ENCODE measurements at places on chromosomes 16 and 17. TPM values are rescaled to one million over a fixed set of nuclear protein-coding genes. Genes with fewer than 3 reads are reported as not detected.
A peak's percentile ranks its signal among the peaks of the same experiment; 100 is the strongest.

The UTS2R gene
- not detected for total RNA-seq

The TPPP3 gene
- total RNA-seq, result 3.1 TPM

The C16orf74 gene
- total RNA-seq, result 44.3 TPM

DNA sequence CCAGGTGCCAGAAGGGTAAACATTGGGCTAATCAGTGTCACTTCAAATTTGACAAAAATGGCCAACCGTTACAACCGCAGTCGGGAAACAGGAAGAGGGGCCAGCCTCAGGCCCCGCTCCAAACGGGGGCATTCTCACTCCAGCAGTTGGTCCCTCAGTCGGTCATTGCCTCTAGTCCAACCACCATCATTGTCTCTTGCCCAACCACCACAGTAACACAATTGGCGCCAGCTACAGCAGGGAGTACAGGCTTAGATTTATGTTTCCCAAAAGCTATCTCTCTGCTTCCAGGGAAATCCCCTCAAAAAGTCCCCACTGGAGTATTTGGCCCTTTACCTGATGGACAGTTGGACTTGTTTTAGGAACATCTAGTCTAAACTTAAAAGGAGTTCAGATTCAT is 20.3 kb downstream of the ALOX15B start:
- no peaks in the 10 kb centered on the region for H3K36me3 ChIP-seq
- H3K4me1 ChIP-seq, result peaks cover 28% of the 10 kb centered on the region
- no peak for DNase-seq

- peak within 1 kb of the TSS; percentile 99 for H3K4me3 ChIP-seq
- peaks cover 10% of the 10 kb centered on the region for H3K4me1 ChIP-seq
- H3K36me3 ChIP-seq, result peaks cover 18% of the 10 kb centered on the region
Measured at GRCh38 chr17:7687072-7687907, at the start of gene TP53. TSS of gene TP53 (minus strand) at chr17:7687490. CDS start at chr17:7676594, 10,896 bp downstream.

The IRX3 gene
- total RNA-seq, result 16.0 TPM

The KRTAP9-4 gene
- not detected for total RNA-seq

DNA sequence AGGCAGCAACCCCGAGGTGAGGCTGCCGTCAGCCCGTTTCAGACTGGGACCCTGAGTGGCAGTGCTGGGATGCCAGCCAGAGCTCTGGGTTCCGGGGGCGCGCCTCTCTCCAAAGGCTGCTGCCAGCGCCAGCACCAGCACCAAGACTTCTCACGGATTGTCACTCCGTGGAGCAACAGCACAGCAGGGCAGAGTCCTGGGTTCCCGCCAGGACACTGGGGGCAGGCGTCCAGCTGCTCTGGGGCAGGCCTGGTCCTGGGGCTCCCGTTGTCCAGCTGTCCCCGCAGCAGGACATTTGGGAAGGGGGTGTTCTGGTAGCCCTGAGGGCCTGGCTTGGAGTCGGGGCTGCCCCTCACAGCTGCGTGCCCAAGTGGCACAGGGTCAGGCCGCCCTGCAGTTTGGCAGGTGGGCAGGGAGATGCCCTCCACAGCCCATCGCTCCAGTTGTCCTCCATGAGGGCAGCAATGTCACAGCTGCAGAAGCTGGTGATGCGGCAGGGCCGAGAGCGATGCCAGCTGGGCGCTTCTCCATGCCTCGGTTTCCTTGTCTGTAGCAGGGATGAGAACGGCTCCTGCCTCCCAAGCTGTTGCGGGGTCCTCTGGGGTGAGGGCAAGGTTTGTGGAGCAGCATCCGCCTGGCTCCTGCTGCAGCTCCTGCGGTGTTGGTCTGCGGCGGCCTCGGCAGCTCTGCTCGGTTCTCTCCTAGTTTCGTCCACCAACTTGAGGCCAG is 137.3 kb upstream of the CIBAR2 start:
- H3K4me3 ChIP-seq, result no peak overlapping the region
- no peak overlapping the region for H3K27ac ChIP-seq
- H3K36me3 ChIP-seq, result no peaks in the 10 kb centered on the region
- DNase-seq, result no peak

The KRT40 gene
- not detected for total RNA-seq

The ALDH3A1 gene
- 1,906 TPM for total RNA-seq

GRCh38 chr16:17803625-17804410 is 333.1 kb upstream of the XYLT1 start:
- H3K27ac ChIP-seq, result no peak overlapping the region
- H3K27me3 ChIP-seq, result 0 out of 2 replicates have a peak, but pooled peaks cover 4% of the 10 kb centered on the region
- H3K36me3 ChIP-seq, result no peaks in the 10 kb centered on the region
- no peak for DNase-seq
- no peaks in the 10 kb centered on the region for H3K4me1 ChIP-seq
- no peak overlapping the region for H3K4me3 ChIP-seq

- no peak overlapping the region for H3K4me3 ChIP-seq
- H3K36me3 ChIP-seq, result no peaks in the 10 kb centered on the region
- H3K4me1 ChIP-seq, result no peaks in the 10 kb centered on the region
- no peak for DNase-seq
- H3K27ac ChIP-seq, result no peak overlapping the region
Measured at GRCh38 chr16:51524555-51525373, 373.7 kb upstream of the SALL1 start.

GRCh38 chr16:76287466-76287865 is 10.3 kb downstream of the CNTNAP4 start:
- 0 out of 2 replicates have a peak, but pooled peaks cover 3% of the 10 kb centered on the region for H3K27me3 ChIP-seq
- no peak overlapping the region for H3K4me3 ChIP-seq
- H3K27ac ChIP-seq, result no peak overlapping the region
- H3K4me1 ChIP-seq, result no peaks in the 10 kb centered on the region

DNA sequence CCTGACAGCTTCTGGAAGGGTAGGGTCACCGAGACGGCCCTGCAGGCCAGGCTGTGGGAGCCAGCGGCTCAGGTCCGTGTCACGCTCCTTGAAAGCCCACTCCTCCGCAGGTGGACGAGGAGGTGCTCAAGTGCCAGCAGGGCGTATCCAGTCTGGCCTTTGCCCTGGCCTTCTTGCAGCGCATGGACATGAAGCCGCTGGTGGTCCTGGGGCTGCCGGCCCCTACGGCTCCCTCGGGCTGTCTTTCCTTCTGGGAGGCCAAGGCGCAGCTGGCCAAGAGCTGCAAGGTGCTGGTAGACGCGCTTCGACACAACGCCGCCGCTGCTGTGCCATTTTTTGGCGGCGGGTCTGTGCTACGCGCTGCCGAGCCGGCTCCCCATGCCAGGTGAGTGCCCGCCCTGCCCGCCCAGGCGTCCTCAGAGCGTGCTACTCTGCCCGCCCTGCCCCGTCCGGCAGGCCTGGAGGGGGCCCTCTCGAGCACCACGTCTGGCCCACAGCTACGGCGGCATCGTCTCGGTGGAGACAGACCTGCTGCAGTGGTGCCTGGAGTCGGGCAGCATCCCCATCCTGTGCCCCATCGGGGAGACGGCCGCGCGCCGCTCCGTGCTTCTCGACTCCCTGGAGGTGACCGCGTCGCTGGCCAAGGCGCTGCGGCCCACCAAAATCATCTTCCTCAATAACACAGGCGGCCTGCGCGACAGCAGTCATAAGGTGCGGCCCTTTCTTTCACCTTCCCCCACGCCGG is 1.3 kb downstream of the NAGS start:
- peak overlapping the region; percentile 52 for H3K4me3 ChIP-seq
- H3K36me3 ChIP-seq, result no peaks in the 10 kb centered on the region
- DNase-seq, result peak; percentile 53
- no peaks in the 10 kb centered on the region for H3K27me3 ChIP-seq
- H3K27ac ChIP-seq, result no peak overlapping the region
- peaks cover 12% of the 10 kb centered on the region for H3K4me1 ChIP-seq

- no peaks in the 10 kb centered on the region for H3K4me1 ChIP-seq
- H3K4me3 ChIP-seq, result no peak overlapping the region
- H3K27me3 ChIP-seq, result no peaks in the 10 kb centered on the region
Measured at GRCh38 chr17:71777048-71777640, 343.7 kb upstream of the SOX9 start.

- H3K4me1 ChIP-seq, result peaks cover 13% of the 10 kb centered on the region
- H3K27me3 ChIP-seq, result no peaks in the 10 kb centered on the region
- H3K27ac ChIP-seq, result no peak overlapping the region
- no peak for DNase-seq
- H3K36me3 ChIP-seq, result no peaks in the 10 kb centered on the region
- H3K4me3 ChIP-seq, result no peak overlapping the region
Measured at GRCh38 chr16:50676684-50677225, 4.4 kb downstream of the SNX20 start.

DNA sequence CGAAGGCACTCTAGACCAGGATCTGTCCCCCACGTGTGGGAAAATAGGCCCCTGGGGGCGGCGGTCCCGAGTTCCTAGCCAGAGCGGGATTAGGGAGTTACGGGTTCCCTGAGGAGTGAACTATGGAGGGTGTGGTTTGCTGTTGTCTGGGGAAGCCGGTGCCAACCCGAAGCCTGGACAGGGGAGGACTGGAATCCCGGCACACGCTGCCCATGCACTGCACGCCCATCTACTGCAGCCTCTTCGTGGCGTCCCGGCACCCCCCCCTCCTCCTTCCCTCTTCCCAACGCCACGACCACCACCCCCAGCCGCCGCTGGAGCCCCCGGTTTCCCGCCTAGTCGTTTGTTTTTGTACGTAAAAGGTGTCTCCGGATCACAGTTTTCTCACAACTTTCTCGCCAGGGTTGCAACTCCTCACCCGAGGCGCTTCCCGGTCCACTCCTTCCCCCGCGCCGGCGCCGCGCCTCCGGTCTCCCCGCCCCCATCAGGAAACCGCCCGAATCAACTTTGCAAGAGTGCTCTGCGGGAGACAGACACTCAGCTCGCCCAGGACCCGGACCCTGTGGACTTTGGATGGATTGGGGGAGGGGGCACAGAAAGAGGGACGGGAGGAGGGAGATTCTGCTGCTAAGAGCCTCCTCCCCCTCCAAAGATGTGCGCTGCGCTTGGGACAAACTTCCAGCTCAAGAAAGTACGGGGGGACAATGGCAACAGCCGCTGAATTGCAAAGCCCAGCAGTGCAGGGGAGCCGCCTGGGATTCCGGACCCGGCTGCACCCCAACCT is 1.4 kb upstream of the LHX1 start:
- 0 out of 2 replicates have a peak, but pooled peaks cover 4% of the 10 kb centered on the region for H3K36me3 ChIP-seq
- peaks cover 14% of the 10 kb centered on the region for H3K4me1 ChIP-seq
- DNase-seq, result peak; percentile 52
- H3K27me3 ChIP-seq, result no peaks in the 10 kb centered on the region
- H3K4me3 ChIP-seq, result peak overlapping the region; percentile 82
- H3K27ac ChIP-seq, result peak overlapping the region; percentile 50

The PKD1 gene
- 91.5 TPM for total RNA-seq

DNA sequence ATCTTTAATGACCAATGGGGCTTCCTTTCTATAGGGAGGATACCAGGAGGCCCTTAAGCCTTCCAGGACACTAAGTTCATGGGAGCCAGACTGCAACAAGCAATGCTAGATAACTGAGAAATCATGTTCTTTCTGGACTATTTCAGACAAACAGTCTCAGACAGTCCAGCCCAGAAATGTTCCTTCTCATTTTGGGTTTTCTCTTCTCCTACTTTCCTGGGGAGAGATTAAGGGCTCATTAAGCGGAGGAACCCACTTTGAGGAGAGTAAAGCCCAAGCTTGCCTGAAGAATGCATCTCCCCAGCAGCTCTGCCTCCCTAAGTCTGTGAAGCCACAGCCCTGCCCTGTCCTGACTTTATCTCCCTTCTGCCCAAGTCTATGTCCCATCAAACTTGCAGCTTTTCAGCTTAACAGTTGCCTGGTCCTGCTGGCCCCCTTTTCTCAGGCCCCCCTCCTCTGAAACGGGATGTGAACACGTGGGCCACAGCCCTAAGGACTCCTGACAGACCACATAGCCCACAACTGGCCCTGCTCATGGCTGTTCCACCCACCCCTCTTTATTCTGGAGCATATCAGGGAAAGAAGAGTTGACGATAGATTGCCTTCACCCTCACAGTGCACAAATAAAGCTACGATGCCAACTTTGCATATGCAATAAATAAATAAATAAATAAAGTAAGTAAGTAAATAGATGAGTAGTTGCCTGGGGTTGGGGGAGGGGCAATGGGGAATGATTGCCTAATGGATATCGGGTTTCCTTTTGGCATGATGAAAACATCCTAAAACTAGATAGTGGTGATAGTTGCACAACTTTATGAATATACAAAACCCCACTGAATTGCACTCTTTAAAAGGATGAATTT is 111.0 kb downstream of the N4BP1 start:
- H3K4me1 ChIP-seq, result peaks cover 19% of the 10 kb centered on the region
- DNase-seq, result peak; percentile 52
- H3K36me3 ChIP-seq, result no peaks in the 10 kb centered on the region
- H3K27me3 ChIP-seq, result no peaks in the 10 kb centered on the region
- H3K27ac ChIP-seq, result no peak overlapping the region

- no peaks in the 10 kb centered on the region for H3K4me1 ChIP-seq
- DNase-seq, result no peak
- no peaks in the 10 kb centered on the region for H3K27me3 ChIP-seq
- H3K4me3 ChIP-seq, result no peak overlapping the region
- H3K27ac ChIP-seq, result no peak overlapping the region
Measured at GRCh38 chr17:28912281-28912937, 9.5 kb upstream of the DHRS13 start.
